ENCODE measurements at places on chromosomes 3 and 15. TPM values are rescaled to one million over a fixed set of nuclear protein-coding genes. Genes with fewer than 3 reads are reported as not detected.
A peak's percentile ranks its signal among the peaks of the same experiment; 100 is the strongest.

DNA sequence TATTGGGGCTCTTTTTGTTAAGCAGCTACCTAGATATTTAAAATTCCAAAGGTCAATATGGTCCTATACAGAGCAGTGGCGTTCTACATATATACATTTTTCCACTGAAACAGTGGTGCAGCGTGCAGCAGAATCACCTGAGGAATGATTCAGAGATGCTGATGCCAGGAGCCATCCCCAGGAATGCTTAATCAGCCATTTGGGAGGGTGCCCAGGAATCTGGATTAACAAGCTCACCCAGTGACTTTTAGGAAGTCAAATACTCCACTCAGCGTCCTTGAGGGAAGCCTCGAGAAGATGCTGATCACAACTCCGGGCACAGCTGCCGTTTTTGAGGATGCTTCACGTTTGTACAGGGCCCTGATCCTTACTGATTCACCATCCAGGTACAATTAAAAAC lies 82.6 kb upstream of the ARHGEF3 start:
- no peak for DNase-seq

GRCh38 chr3:123491966-123492587 lies 43.2 kb upstream of the ADCY5 start:
- DNase-seq, result no peak

GRCh38 chr3:51669241-51670052 lies 1.6 kb upstream of the TEX264 start:
- DNase-seq, result peak; percentile 90

DNA sequence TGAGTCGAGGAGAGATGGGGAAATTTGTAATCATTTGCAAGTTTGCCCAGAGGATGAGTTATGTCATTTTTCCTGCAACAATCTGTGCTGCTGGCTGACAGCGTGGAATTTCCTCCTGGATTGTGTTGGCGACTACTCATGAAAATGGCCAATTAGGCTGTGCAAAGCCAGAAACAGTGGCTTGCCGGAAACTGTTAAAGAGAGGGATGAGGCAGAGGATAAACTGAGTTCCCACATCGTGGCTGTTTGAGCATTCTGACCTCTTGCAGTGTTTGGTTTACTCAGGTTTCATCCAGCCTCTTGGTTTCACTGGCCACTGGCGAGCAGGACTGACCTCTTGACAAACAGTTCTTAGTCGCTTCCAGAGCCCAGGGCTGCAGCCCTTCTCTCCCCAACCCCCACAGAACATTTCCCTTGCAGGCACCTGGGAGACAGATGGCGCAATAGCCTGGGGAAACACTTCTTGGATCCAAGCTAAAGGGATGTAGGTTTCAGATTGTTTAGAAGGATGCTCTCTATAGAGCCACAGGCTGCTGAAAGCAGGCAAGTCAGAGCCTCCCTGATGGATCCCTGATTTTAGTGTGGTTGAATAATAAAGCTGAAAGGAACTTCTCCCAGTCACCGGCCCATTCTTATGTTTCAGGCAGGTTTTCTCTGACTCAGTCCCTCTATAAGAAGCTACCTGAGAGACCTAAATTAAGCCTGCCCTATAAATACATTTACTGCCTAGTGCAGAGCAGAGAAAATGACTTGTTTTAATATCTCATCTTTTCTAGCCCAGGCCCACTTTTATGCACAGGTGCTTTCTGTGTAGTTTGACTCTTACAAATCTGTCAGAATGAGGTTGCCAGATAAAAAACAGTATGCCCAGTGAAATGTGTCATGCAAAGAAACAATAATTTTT lies 92.8 kb upstream of the UBE2E1 start:
- peak; percentile 47 for DNase-seq

NRROS gene
- 1.8 TPM for total RNA-seq

GRCh38 chr3:77467702-77468625 lies 428.1 kb downstream of the ROBO2 start:
- DNase-seq, result peak; percentile 67

- peak; percentile 91 for DNase-seq
Observed at GRCh38 chr3:72661115-72661457, 187.2 kb downstream of the SHQ1 start.

- DNase-seq, result no peak
Observed at GRCh38 chr3:21944251-21944650, 193.2 kb upstream of the ZNF385D start.

DNA sequence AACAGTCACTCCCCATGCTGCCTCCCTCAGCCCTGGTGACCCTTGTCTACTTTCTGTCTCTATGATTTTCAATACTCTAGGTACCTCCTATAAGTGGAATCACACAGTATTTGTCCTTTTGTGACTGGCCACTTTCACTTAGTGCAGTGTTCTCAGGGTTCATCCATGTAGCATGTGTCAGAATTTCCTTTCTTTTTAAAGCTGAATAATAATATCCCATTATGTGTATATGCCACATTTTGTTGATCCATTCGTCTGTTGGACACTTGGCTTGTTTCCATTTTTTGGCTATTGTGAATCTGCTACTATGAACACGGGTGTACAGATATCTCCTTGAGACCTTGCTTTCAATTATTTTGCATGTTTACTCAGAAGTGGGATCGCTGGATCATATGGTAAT lies 34.1 kb downstream of the PML start:
- DNase-seq, result no peak

DNA sequence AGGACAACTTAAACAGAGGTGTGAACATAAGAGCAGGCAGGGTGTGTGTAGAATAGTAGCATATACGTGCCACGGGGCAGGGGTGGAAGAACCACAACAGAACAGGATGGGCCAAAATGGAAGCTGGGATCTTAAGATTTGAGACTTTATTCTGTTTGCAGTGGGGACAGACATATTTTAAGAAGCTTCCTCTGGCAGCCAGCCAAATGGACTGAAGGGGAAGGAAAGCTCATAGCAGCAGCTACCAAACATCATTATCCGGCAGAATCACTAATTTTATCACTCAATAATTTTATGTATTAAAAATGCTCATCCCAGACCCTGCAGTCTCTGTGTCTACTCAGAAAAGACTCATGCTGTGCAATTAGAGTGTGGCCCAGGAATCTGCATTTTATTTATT lies 130.9 kb upstream of the CTDSPL start:
- DNase-seq, result no peak

OR5H6 gene
- total RNA-seq, result not detected

DNA sequence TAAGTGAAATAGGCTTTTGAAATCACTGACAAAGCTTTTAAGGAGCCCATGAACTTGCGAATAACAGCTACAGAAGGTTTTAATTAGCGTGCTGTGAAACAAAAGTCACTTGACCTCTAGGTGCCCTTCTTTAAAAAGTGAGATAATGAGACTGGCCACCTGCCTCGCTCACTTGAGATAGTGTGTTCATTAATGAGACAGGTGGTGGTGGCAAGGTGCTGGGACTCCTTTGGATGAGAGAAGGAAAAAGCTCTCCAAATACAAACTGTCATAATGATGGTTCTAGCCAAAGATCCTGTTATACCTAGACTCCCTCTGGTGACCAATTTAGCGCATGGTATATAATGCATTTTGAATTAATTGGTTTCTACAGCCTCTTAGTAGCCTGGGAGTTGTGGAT lies 22.7 kb upstream of the IREB2 start:
- DNase-seq, result no peak

ANKRD63 gene
- not detected for total RNA-seq

DNASE1L3 gene
- total RNA-seq, result 2.1 TPM

DNA sequence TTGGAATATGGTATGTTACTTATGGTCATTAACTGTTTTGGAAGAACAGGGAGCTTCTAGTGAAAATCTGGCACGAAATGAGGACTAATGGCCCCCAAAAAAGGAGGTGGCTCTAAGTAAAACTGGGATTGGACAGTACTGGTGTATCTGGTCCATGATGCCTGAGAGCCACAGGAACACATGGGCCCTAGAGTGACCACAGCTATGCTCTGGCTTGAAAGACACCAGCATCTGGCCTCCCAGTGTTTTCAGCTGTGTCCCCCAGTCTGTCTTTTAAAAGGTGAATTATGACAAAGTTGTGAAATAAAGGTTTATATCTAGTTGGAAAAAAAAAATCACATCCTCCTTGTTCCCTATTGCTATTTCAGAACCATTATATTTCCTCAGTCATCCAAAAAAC lies 64.5 kb downstream of the GSK3B start:
- no peak for DNase-seq
